ENCODE measurements at places on chromosomes 5 and 9.

- DNase-seq: no peak
Observed at GRCh38 chr5:159775890-159776289, 140.4 kb upstream of the ADRA1B start.

GRCh38 chr5:145967296-145967695, 30.9 kb downstream of the SH3RF2 start:
- DNase-seq: no peak

DNA sequence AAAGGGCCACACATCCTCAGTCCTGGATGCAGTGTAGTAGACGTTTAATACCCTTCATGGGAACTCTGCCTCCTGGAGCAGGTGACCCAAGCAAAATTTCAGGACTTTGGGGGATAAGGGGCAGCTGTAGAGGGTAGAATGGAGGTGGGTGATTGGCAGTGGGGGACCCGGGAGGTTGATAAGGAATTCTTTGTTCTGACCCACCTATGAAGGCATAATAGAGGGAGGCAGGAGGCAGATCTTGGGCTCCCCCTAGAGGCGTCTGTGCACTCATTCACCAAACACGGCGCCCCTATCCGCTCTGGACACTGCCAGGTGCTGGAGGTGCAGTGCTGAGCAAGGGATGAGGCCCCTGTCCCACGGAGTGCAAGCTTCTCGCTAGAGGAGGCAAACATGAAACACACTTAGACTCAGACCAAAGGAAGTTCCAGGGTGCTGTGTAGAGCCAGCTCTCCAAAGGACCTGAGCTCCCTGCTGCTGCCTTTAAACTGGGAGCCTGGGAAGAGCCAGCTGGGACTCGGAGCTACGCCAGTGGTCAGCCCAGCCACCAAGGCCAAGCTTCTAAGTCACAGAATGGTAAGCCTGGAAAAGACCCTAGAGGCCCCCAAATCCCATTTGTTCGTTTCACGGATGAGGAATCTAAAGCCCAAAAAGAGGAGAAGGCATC, 7.7 kb downstream of the IL17B start:
- no peak for DNase-seq

DNA sequence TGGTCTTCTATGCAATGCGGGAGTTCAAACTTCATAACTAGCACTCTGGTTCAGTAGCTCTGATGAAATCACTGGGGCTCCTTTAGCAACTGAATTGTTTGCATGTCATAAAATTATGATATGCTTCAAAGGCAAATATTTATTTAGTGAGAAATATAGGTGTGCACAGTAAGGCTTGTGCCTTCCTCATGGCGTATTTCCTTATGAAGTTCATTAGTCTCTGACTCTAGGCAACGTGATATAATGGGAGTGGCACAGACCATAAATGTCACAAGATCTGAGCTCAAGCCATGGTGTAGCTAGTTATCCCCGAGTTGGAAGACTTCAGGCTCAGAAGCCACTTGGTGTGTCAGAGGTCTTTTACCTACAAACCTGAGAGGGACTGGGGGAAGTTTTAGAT, 35.5 kb downstream of the PIP5K1B start:
- no peak for DNase-seq

DNA sequence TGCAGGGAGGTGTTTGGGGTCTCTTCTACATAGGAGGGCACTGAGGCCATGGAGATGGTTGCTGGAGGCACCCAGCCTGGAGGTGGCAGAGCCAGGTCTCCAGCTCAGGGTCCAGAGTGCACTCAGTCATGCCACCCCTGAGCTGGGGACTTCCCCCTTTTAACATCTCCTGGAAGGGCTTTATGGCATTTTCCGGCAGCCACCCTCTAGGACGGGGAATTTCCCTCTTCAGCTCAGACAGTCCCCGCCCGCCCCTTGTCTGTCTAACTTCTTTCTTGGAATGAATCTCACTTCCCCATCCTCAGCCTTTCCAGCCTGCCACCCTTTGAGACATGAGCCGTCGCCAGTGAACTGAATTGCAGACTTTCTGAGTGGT, 49.9 kb downstream of the COL15A1 start:
- DNase-seq: no peak

- DNase-seq: no peak
Observed at GRCh38 chr5:33227247-33227646, 213.5 kb upstream of the TARS1 start.

DNA sequence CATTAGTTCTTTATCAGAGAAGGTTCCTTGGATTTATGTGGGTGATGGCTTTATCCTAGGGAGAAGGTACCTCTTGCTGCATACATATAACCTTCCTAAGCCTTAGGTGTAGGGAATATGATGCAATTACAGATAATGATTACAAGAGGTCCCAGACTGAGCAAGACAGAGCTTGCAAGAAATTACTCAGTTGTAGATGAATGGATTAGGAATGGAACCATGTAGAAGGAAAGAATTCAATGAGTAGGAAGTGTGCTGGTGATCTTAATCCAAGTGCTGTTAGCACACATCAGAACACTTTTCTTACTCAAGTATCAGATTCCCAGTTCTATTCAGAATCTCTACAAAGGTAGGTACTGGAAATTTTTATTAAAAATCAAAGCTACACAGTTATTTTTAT, 2.5 kb downstream of the OR13F1 start:
- no peak for DNase-seq

- no peak for DNase-seq
Observed at GRCh38 chr5:142239394-142240159, 85.2 kb downstream of the SPRY4 start.

GRCh38 chr5:39579750-39580149, 155.0 kb upstream of the DAB2 start:
- no peak for DNase-seq

DNA sequence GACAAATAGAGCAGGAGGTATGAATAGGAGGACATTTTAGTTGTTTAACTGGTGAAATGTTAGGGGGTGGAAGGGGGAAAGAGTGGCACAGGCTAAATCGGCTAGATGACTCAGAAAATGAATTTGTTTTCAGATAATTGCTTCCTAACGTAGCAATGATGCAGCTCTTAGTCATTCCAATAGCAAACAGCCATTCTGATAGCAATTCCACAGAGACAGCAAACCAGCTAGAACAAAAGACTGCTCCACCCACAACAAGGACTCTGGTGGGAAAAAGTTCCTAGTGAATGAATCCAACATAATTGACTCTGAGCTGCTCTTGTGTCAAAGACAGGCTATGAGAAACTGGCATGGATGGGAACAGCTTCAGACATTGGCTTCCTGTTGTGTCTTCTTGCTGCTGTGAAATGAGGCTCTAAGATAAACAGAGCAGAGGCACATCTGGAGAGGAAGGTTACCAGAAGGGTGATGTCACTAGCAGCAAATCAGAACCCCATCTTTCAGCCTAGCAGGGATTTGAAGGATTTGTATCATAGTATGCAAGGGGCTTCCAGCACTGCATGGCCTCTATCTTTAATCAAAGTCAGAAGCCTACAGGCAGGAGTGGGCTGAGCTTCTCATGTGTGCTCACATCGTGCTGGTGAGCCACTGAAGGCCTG, 28.1 kb upstream of the F2RL1 start:
- DNase-seq: peak; percentile 58

GRCh38 chr5:14445576-14446290, 135.9 kb upstream of the OTULINL start:
- no peak for DNase-seq

DNA sequence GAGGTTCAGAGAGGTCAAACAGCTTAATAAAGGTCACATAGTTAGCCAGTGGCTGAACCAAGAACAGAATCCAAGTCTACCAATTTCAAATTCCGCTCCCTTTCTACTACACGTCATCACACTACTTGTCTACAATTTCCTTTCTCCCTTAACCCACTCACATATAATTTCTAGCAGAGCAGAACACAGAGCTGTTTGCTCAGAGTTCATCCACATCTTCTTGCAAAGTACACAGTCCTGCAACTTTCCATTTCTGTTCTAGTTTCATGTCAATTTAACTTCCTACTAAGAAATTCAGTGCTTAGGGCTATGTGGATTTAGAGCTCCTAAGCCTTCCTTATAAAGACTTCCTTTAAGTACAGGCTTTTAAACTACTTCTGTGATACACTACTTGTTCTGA, 61.3 kb downstream of the MEGF9 start:
- peak; percentile 42 for DNase-seq

GRCh38 chr9:113596616-113597320, 133.2 kb downstream of the RGS3 start:
- DNase-seq: no peak

DNA sequence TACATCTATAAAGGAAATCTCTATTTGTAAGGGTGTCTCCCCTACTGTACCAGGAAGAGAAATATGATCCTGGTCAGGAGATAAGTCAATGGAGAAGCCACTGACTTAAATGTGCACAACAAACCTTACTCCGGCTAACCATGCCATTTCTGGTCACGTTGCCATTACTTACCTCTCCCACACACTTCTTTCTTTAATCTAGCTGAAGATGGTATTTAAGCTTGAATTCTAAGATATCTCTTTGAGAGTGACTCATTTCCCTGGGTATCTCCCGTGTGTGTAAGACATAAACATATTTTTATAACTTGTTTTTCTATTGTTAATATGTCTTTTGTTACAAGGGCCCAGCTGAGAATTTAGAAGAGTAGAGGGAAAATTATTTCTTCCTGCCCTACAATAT, 296.6 kb downstream of the SEMA5A start:
- no peak for DNase-seq

DNA sequence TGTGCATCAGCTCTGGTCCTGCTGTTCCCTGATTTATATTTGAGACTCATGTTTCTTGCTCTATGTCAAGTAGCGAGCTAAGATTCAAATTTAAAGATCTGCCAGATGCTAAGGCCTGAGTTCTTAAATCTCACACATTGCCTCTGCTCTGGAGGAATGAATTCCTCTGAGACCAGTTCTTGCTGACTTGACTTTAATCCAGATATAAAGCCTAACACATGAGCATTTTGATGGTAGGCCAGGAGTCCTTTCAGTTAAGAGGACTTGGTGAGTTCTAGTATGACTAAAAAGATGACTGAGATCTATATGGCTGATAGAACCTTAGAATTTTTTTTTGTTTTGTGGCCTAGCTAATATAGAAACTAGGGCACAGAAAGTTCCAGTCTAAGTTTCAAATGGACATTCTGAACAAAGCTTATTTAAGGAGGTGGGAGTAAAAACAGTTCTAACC, 1.3 kb upstream of the INIP start:
- no peak for DNase-seq

- peak; percentile 7 for DNase-seq
Observed at GRCh38 chr9:93245437-93245970, 61.6 kb downstream of the WNK2 start.

- no peak for DNase-seq
Observed at GRCh38 chr9:115691693-115692092, 461.9 kb upstream of the PAPPA start.

DNA sequence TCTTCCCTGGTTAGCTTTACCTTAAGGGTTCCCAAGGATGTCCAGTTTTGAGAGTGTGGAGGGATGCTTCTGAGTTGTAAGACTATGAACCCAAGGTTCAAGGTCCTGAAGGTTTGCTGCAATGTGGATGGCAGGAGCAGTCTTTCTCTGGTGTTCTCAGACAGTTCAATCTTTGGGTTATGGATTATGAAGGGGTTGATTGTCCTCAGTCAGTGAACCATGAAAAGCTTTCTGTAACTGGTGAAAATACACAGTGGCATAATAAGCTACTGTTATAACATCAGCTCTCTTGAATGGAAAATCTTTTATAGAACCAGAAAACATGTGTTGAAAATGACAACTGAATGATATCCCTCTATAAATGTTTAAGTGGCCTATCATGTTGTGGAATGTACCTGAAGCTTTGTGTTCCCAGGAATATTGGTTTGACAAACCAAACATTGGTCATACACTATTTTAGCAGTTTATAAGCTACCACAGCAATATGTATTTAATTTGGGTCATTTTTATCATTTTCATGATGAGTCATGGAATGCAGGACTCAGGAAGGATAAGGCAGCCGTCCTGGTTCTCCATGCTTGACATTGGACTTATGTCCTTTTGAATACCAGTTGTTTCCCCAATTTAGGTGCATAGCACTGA, 1041.8 kb upstream of the ARRDC3 start:
- DNase-seq: no peak

- no peak for DNase-seq
Observed at GRCh38 chr5:72817671-72818266, 1.3 kb downstream of the TNPO1 start.

DNA sequence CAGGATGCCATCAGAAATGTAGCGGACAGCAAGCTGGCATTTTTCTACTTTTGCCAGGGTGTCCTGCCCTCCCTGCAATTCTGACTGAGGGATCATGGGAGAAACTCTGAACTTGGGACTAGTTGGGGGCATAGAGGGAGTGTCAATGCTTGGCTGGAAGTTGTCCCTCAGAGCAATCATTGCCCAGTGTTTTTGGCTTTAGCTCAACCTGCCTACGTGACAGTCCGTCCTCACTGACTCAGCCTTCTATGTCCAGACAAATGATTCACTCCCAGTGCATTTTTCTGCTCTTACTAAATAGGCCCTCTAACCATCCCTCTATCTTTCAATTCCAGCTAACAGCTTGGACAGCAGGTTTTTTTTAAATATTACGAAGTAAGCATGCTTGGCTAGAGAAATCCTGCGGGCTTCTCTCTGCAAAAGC, 627.4 kb downstream of the TLR4 start:
- DNase-seq: peak; percentile 47

DNA sequence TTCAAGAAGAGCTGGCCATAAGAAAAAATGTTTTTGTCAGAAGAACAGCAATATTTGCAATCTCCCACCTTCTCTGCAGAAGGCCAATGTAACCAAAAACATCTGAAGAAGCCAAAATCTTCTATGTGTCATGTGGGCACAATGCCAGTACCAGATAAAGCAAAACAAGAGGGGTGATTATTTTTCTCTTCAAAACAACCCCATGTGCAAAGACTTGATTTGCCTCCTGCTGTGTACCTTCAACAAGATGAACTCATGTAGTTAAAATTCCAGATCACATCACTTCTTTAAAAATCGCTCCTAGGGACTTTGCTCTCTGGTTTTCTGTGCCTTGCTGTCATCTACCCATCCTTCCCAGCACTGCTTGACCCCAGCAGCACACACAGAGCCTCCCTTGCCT, 134.0 kb upstream of the MAP3K1 start:
- no peak for DNase-seq

- DNase-seq: no peak
Observed at GRCh38 chr9:17481565-17481964, 97.3 kb upstream of the SH3GL2 start.

- DNase-seq: no peak
Observed at GRCh38 chr5:84085387-84086041, 299.2 kb downstream of the EDIL3 start.

DNA sequence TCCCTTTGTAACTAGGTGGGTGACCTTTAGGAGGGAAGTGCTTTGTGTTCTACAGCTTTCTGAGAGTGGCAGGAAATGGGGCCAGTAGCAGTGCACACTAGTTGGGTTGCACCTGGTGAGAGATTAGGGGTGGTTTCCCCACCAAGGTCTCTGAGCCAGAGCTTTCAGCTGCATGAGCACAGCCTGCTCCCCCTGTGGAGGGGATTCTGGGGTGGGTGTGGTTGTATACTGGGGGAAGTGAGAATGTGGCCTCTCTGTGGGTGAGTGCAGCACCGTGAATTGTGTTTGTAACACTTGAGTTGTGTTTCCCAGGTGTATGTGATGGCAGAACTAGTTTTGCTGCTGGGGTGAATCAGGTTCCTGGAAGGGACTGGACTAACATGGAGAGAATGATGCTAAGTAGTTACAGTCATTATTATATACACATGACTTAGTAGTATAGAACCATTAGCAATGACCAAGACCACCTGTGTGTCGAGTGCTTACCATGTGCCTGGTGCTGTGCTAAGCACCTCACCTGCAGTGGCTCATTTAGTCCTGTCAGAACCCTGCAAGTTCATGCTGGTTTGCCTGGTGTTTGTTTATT, 11.8 kb upstream of the CXXC5 start:
- DNase-seq: no peak

- DNase-seq: no peak
Observed at GRCh38 chr5:8474569-8474930, 605.6 kb downstream of the MTRR start.
